ENCODE measurements at places on chromosomes 2 and 18.

- DNase-seq, result no peak
Observed at GRCh38 chr2:148602885-148603561, 41.5 kb upstream of the EPC2 start.

DNA sequence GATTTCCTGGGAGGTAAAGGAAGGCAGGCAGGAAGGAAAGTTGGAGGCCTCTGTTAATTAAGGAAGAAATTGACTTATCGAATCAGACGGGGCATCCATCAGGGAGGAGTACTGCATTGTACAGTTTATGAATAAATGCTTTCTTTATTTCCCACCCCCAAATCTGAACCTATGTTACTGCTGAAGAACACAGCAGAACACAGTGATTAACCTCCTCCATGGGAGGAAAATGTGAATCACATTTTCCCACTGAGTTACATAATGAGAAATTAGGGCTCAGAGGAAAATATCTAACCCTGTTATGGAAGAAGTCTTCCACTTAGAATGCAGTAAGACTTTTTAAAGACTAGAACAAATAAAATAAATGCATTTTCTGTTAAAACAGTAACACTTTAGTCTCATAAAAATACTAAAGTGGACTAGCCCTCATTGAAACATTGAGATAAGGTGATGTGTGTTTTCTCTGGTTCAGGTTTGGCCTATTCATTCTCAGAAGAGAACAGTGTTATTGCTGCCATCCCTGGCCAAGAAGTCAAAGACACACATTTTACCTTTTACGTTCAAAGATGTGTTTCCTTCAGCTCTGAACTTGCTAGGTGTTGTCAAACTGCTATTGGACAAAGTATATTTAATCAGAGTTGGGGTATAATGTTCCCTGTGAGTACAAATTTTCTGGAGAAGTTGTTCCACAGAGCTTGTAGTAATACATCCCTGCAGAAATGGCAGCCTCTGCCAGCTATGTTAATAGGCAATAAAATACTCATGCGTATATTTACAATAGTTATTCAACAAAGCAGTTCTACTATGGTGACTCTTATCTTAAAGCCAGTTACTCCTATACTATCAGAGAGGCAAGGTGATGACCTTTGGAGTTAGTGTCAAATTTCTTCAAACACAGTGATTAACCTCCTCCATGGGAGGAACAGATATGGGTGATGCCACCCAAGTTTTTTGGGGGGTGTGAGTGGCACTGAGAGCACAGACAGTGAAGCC is 11.1 kb downstream of the DNAH6 start:
- DNase-seq, result no peak

DNA sequence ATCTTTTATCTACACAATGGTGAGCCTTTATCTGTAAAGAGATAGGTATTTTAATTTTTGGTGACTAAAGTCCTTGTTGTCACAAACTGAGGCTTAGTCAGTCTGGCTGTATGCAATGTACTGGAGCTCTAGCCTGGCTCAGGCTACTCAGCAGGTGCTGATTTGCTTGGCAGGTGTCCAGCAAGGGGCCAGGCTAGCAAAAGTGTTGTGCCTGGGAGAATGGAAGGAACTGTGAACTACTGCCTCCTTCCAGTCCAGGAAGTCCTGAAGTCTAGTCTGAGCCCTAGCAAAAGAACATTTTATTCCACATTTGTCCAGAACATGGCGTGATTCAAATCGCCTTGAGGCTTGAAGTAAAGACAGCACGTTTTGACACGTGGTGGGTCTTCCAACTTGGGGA is 260.5 kb downstream of the CCDC85A start:
- DNase-seq, result no peak

GRCh38 chr2:88563129-88563528 is 64.1 kb downstream of the EIF2AK3 start:
- no peak for DNase-seq

DNA sequence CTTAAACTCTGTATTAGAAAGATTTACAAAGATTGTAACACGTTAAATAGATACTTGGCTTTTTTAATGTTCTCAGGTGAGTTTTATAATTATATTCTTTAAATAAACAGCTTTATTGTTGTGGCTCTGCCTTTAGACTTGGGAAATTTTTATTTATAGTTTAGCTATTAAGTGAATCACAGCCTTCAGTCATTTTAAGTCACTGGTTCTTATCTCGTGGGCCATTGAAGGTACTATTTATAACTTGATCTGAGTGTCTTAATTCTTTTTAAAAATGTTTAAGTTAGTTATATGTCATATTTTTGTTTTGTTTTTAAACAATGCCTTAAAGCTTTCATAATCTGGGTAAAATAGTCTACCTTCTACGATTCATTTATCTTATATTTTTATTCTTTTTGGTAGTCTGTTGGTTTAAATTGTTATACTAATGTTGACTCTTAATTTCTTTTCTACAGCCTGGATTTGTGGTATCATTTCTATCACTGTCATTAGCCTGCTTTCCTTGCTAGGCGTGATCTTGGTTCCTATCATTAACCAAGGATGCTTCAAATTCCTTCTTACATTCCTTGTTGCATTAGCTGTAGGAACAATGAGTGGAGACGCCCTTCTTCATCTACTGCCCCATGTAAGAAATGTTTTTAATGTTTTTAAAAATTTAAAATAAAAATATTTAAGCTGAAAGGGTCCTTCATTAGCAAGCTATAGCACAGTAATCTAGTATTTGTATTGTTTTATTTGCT is 49.3 kb downstream of the SLC39A10 start:
- DNase-seq, result no peak
